Activated T-helper 2 cell treated with anti-CD3 and anti-CD28 coated beads, Interferon-gamma antibody, Interleukin-2, Interleukin-4, amounts not matched to agents 10 μg/mL and 5 μg/mL and 100 μg/mL, durations not matched to agents 14 hours and 24 hours and 36 hours (primary cell): ENCODE measurements at places on chromosomes 5 and 9. TPM values are rescaled to one million over a fixed set of nuclear protein-coding genes. Genes with fewer than 3 reads are reported as not detected.

The DOCK2 gene
- 217 and 246 TPM in 2 replicates for total RNA-seq

The PCDH12 gene
- 1.1 and 1.3 TPM in 2 replicates for total RNA-seq

The ARRDC1 gene
- 71.1 and 73.1 TPM in 2 replicates for total RNA-seq

The C1QTNF2 gene
- not detected in 2 replicates for total RNA-seq

GRCh38 chr9:130058887-130059286, 5.2 kb downstream of the GPR107 start:
- H3K27ac ChIP-seq: no peak overlapping the region
- no peak overlapping the region for H3K4me3 ChIP-seq

DNA sequence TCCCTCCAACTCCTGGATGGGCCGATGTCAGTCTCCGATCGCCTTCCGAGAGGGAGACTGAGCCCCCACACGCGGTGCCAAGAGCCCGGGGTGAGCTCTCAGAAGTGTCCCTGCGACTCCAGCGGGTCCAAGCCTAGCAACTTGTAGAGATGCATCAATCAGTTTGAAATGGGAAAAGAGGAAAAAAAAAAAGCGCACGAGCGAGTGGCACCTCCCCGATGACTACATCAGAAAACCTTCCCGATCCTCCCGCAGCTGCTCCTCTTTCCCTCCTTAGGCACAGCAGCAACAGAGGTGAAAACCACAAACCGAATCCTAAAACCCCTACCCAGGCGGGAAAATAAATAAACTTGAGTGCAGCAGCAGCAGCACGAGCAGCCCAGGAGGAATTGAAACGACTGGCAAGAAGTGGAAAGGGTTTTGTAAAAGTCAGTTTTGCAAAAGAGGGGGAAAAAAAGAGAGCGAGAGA, 1.0 kb upstream of the EFNA5 start:
- H3K36me3 ChIP-seq: no peaks in the 10 kb centered on the region
- peaks cover 71% of the 10 kb centered on the region for H3K27me3 ChIP-seq
- peaks cover 22% of the 10 kb centered on the region for H3K4me1 ChIP-seq
- H3K4me3 ChIP-seq: peak overlapping the region; percentile 75
- H3K27ac ChIP-seq: no peak overlapping the region

DNA sequence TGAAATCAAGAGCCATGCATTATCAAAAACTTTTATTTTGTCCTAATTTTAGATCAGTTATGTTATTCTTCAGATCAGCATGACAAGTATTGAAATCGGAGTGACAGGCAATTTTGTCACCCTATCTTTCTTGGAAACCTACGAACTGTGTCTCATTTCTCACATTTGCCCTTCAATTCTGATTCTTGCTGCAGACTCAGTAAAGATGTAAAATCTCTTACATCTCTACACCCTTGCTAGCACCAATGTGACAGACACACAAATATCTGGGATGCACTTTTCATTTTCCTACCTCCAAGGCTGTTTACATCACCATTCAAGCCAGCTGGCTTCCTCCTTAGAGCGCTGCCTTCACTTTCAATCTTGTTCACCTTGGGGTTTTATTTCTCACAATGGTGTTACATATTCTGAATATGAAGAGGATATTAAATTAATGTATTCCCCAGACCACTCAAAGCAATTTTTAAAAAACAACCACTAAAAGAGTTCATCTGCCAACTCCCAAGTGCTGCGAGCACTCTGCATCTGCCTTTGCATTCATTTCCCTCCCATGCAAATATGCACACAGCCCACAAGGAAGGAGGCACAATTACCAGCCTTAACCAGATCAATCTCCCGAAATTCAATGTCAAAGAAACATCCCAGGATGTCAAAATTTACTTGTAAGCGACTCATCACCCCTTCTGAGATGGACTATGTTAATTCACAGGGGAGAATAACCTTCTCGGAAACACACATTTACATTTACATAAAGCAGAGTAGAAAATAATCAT, 164.3 kb downstream of the ENC1 start:
- H3K4me1 ChIP-seq: peaks cover 2% of the 10 kb centered on the region
- no peaks in the 10 kb centered on the region for H3K36me3 ChIP-seq
- no peak overlapping the region for H3K27ac ChIP-seq
- H3K4me3 ChIP-seq: no peak overlapping the region

- H3K36me3 ChIP-seq: peaks cover 82% of the 10 kb centered on the region
- no peak for DNase-seq
- peaks cover 60% of the 10 kb centered on the region for H3K4me1 ChIP-seq
- H3K4me3 ChIP-seq: no peak overlapping the region
- H3K27ac ChIP-seq: no peak overlapping the region
- no peaks in the 10 kb centered on the region for H3K27me3 ChIP-seq
These were observed 50.0 kb upstream of the FAM120AOS start for GRCh38 chr9:93503381-93503780.
